ENCODE measurements at places on chromosomes 16 and 17.

DNA sequence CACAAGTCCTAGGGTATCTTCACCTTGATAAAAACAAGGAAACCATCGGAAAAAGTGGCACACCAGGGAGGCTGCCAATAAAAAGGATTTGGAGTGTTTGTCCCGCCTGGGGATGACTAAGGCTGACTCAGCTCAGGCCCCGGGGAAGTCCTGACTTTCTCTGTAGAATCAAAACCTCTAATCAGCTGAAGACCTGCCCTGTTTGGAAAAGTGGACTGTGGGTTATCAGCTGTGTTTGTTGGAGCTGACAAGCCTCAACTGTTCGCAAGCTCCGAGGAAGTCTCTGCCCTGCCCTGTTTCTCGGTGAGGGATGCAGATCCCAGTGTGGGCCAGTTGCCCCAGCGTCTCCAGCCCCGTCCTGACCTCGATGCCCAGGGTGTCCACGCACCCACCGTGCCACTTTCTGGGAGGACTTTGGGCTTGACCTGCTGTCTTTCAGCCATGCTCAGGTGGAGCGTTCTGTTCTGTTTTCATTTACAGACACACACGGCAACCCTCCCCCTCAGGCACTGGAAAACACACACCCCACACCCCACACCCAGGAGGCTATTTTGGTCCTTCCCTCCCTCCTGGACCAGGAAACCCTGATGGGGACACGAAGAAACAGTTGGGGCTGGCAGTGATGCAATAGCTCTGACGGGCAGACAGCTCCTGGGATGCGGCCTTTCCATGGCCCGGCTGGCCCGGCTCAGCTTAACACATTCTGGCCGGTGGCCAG is 27.6 kb upstream of the PITPNA start:
- DNase-seq: peak; percentile 84

DNA sequence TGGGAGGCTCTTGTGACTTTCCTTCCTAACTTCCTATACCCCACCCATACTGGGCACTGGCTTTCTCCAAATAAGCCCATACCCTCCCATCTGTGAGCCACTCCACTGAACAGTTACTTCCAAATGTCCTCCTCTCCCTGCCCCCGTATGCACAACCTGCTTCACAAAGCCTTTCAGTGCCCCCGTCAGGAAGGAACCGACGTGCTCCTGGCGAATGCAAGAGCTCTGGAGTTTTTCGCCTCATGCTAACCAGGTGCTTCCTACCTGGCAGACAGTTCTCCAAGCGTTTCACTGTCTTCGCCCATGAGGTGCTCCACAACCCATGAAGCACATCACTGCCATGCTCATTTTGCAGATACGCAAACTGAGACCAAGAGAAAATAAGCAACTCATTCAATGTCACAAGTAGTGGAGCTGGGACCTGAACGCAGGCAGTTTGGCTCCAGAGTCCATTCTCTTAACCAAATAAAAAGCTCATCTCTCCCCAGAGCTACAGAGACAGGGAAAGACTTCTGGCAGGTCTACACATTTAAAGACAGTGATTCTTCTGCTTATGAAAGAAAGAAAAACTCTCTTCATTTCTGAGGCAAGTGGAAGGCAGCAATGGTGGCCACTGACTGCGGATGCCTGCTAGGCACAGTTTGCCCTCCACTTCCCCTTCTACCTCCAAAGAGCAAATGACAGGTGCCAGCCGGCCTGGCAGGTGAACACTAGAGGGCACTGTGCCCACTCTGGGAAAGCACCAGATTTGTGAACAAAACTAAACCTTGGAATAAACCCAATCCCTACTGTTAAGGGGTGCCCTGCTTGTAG is 23.8 kb downstream of the SPHK1 start:
- DNase-seq: peak; percentile 41

DNA sequence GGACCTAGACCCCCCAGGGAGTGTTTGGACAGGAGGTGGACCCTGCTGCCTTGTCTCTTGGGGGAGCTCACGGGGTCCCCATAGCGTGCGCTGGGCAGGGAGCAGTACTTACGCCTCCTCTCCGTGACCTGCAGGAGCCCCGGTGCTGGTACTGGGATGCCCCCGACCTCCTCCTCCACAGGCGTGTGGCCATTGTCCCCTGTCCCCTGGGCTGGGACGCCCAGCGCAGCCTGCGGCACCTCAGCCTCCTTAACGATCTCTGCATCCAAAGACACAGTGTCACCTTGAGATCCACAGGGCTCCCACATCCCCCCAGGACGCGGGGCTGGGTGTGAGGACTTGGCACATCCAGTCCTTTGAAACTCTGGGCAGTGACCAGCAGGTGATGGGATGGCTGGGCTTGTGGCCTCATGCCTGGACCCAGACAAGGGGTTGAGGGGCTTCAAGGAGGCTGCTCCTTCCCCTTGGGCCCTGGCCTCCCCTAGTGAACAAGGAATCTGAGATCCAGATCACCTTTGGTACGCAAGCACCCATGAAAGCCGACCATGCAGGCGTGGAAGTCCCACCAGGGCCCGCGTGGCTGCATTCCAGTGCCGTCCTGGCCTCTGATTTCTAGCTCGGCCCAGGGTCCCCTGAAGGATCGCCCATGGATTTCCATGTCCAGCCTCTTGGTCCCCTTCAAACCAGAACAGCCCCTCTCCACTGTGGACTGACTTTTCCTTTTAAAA is 9.9 kb downstream of the DBNDD1 start:
- no peak for DNase-seq

DNA sequence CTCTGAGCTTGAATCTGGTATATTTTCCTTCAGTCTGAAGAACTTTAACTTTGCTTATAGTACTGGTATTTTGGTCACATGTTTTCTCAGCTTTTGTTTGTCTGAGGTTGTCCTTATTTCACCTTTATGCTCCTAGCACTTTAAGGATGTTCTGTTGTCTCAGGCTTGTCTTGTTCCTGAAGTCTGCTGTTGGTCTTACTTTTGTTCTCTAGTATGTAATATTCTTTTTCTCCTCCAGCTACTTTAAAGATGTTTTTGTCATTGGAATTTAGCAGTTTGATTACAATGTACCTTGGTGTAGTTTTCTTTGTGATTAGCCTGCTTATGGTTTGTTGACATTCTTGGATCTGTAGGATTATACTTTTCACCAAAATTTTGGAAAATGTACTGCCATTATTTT is 23.6 kb downstream of the RPTOR start:
- no peak for DNase-seq

- DNase-seq: peak; percentile 31
Measured at GRCh38 chr17:68972119-68972704, 17.0 kb upstream of the ABCA8 start.

GRCh38 chr17:17902376-17902775 is 65.6 kb upstream of the SREBF1 start:
- DNase-seq: no peak

GRCh38 chr17:49935526-49936210 is 33.3 kb upstream of the DLX4 start:
- DNase-seq: no peak

DNA sequence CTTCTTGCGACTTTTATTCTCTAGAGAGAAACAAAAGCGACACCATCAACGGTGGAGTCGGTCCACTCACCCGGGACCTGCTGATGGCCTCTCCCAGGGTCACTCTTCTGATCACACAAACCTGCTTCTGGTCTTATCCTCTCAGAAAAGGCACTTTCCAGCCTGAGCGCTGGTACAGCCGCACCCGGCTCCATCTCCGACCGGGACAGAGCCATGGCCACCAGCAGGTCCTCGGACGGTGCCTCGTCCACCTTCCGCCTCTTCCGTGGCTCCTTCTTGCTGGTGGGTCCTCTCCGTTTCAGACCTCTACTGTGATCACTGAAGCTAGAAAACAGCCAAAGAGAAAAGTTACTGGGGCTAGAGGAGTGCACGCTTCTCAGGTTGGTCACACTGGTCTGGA is 13.7 kb downstream of the SLX4 start:
- DNase-seq: no peak

DNA sequence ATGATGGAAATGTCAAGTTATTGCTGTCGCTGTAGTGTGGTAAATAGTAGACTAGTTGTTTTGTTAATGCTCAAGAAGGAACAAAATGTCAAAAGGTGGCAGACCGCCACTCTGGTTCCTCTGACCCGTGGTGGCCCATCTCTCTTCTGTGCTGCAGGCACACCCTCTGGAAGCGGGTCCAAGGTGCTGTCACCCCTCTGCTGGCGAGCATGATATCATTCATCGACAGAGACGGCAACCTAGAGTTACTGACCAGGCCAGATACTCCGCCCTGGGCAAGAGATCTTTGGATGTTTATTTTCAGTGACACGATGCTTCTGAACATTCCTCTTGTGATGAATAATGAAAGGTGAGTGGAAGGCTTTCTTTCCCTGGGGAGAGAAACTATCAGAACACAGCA is 56.8 kb upstream of the ENDOV start:
- no peak for DNase-seq

GRCh38 chr16:66070140-66070917 is 296.2 kb upstream of the CDH5 start:
- peak; percentile 41 for DNase-seq

DNA sequence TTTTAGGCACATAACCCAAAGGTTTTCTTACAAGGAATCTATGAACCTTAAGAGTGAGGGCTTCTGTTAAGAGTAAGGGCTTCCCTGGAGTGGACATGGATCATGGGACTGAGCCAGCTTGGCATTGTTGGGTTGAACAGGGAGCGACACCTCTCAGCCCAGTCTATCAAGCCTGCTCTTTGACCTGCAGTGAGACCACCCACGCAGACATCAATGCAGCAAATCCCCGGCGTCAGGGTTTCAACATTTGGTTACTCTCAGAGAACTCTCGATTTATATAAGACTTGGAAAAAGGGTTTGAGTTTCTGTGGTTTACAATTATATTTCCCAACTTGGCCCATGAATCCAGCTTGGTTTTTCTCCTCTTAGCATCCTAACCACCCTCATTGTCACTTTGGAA is 299.9 kb downstream of the WWOX start:
- DNase-seq: no peak

DNA sequence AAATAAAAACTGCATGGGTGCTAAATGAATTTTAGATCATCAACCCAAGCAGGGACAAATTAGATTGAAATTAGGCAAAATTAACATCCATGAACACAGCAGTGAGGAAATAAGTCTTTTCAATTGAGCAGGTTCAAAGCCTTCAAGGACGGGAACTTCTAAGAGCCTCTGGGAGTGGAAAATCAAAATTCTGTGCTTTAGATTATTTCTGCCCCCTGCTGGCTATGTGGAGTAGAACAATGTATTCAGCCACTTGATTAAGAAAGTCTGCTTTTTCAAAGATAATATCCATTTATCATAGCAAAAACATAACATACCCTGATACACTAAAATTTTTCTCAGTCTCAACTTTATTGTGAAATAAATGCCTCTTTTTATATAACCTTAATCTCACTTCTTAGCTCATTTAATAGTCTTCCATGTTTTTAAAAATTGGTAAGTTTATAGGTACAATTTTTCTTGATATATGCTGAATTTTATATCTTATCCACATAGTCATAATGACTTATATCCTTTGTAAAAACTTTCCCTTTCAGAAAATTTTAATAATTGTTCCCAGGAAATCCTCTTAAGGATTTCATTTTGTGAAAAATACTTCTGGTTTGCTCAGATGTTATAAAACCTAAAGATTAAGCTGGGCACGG is 28.1 kb upstream of the NOL11 start:
- peak; percentile 59 for DNase-seq

GRCh38 chr16:580946-581498 is 8.8 kb upstream of the RAB40C start:
- DNase-seq: no peak

DNA sequence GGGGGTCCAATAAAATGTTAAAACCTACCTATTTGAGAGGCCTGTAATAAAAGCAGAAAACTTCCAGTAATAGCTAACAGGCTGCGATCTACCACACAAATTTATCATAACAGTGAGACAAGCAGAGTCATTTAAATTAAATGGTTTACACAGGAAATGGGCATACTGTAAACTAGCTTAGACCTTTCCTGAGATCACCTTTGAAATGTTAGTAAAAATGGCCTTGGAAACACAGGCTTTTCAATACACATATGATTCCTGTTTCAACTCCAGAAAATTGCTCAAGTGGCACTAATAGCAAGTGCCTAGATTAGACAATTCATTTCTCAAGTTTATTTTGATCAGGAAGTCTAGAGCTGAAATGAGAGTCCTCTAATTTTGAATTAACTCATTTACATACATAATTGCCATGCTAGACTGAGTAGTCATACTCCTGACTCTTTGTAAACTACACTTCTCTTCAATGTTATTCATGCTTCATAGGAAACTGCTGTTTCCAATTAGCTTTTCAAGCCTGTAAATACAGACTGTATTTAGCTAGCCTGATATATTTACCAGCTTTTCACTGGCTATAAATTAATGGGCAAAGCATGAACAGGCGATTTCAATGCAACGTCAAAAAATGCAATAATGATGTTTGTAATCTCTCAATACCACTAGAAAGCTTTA is 43.3 kb downstream of the PARN start:
- no peak for DNase-seq

DNA sequence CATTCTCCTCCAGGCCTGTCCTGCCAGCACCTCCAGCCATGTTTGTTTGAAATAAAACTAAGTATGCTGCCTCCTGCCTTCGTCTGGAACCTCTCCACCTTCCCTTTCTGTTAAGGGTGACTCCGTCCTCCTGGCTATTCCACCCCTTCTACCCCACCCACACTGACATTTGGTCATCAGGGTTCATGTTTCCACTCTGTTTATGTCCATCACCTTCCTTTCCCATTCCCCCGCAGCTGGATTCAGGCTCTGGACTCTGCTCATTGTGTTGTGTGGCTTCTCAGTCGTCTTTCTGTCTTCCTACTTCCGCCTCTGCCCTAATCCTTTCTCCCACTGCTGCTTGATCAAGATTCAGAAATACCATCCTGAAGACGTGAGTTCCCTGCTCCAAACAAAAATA is 28.6 kb downstream of the EPN2 start:
- DNase-seq: no peak

DNA sequence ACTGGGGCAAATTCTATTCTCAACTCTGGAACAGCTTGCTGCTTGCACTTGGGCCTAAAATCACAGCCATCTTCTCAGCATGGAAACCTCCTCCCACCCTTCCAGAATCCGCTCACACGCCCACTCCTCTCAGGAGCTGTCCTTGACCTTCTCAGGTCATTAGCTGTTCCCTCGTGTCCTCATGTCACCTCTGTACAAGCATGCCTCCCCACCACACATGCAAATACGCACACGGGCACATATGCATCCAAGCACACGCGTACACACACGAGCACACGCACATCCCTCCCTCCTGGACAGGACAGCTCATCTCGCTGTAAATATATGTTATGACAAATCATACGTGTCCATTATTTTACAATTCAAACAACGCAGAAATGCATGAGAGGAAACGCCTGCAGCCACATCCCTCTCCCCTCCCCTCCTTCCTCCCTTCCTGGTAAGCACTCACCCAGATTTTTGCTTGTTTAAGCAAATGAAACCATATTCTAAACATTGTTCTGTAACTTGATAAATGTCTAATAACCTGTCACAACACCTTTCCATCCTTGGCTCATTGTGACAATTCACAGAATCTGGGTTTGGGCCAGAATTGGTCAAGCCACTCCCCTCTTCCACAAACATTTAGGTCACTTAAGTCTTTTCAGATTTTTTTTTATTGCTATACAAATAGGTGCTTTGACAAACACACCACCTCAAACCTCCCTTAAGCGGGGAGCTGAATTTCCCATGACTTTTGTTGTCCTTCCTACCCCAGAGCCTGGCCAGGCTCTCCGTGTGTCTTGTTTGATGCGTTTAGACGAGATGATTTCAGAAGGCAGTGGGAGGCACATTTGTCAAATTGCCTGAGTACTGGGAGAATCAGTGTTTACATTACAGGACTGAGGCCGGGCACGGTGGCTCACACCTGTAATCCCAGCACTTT is 41.7 kb downstream of the DNAH17 start:
- no peak for DNase-seq

- no peak for DNase-seq
Measured at GRCh38 chr17:41935641-41936040, 5.2 kb downstream of the ODAD4 start.

GRCh38 chr17:794876-795275 is 12.7 kb downstream of the MRM3 start:
- DNase-seq: peak; percentile 79
